ENCODE measurements at places on chromosomes 7 and 10. TPM values are rescaled to one million over a fixed set of nuclear protein-coding genes. Genes with fewer than 3 reads are reported as not detected.

SPDYE1 gene
- not detected for polyA plus RNA-seq

CTAGE15 gene
- 0.11 TPM for polyA plus RNA-seq

IFIT5 gene
- 12.6 TPM for polyA plus RNA-seq

CAV1 gene
- 187 TPM for polyA plus RNA-seq

CPA4 gene
- polyA plus RNA-seq: 0.65 TPM

LIPN gene
- not detected for polyA plus RNA-seq

NPTX2 gene
- 0.81 TPM for polyA plus RNA-seq

TAC1 gene
- not detected for polyA plus RNA-seq

GPR22 gene
- not detected for polyA plus RNA-seq

FAM180A gene
- polyA plus RNA-seq: 0.65 TPM

LIPK gene
- polyA plus RNA-seq: not detected

ACBD5 gene
- 13.8 TPM for polyA plus RNA-seq

VAX1 gene
- not detected for polyA plus RNA-seq

KCNMA1 gene
- 6.5 TPM for polyA plus RNA-seq

All from lung (tissue), 17 donors.